Hindlimb muscle (tissue), 1 donor: ENCODE measurements at places on chromosomes 2 and 18. TPM values are rescaled to one million over a fixed set of nuclear protein-coding genes. Genes with fewer than 3 reads are reported as not detected.

GRCh38 chr2:10238991-10239485, 63.7 kb upstream of the HPCAL1 start:
- no peak for DNase-seq

GRCh38 chr2:36270758-36271157, 84.8 kb upstream of the CRIM1 start:
- DNase-seq = no peak

GRCh38 chr2:105809097-105809473, 64.4 kb downstream of the NCK2 start:
- no peak for DNase-seq

DNA sequence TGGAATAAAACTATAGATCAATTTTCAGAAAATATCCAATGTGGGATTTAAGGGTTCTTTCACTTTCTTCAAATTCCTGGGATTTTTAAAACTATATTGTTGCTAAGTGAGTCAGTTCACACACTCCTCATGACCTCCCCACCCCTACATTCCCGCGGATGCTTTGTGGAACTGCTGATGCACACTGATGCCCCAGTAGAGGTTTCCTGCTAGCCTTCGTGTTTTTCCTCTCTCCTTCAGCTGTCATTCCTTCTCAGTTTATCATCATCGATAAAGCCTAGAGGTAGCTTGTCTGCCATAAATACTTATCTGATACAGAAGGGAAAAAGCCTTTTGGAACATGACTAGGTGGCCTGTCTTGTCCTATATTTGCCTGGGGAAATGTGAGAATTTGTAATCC, 67.4 kb upstream of the GALNT5 start:
- no peak for DNase-seq

DNA sequence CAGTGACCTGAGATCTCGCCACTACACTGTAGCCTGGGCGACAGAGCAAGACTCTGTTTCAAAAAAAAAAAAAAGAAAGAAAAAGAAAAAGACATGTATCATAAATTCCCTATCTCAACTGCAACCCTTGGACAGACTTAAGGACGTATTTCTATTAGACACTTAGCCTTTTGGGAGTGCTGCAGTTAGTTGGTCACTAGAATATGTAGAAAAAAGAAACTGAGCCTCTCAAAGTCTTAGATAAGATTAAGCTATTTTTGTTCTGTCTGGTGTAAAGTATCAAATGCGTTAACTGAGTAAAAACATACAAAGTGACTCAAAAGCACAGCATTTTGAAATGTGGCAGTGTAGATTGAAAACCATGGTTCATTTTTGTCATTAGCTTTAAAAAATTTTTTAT, 7.3 kb downstream of the NBEAL1 start:
- DNase-seq = no peak

Gene ESPNL
- 1.2 TPM for polyA plus RNA-seq

- DNase-seq = peak; percentile 38
Measured at GRCh38 chr2:35410431-35411061, 945.0 kb upstream of the CRIM1 start.

Gene CNGA3
- 0.57 TPM for polyA plus RNA-seq

DNA sequence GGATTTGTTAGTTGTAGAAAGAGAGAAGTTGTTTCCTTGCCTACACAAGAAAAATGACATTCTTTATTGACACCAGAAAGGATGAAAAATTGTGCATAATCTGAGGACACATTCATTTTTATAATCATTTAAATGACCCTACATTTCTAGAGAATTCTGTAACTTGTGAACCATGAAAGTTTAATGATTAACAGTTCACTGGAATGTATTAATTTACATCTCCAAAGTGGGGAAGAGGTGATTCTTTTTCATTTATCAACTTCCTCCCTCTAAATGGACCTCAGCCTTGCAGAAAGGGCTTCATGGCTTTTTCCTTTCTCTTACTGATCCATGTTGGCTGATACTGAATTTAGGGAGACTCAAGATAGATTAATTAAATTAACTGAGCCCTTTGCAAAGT, 565.2 kb upstream of the LINC00305 start:
- no peak for DNase-seq

DNA sequence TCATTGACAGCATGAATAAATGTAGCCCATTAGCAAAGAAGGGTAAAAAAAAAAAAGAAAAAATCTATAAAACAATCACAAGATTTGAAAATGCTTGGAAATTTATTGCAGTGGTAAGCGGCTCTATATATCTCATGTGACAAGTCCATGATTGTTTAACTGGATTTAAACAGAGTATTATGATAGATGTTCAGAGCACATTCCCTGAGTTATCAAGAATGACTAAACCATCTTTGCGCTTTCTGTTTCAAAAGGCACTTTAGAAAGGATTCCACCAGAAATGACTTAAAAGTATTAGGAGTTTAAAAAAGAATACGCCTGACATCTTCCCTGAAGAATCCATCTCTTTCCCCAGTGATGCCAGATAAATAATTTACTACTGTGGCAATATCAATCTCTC, 409.5 kb upstream of the UBE2E3 start:
- DNase-seq = no peak

- DNase-seq = no peak
Measured at GRCh38 chr2:103945083-103945482, 908.8 kb upstream of the POU3F3 start.
